ENCODE measurements at places on chromosomes 12 and 14.
A peak's percentile ranks its signal among the peaks of the same experiment; 100 is the strongest.

DNA sequence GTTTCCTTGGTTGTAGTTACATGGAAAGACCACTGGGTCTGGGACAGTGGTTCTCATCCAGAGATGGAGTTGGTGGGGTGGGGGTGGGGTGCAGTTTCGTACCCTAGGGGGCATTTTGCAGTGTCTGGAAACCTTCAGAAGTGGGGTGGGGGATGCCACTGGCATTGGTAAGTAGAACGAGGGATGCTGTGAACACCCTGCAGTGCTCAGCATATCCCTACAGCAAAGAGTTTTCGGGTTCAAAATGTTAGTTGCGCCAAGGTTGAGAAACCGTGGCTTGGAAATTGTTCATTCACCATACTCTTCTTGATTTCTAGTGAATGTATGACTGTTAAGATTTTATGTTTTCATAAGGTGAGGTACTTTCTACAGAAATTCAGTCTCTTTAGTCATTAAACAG is 28.7 kb downstream of the TRAF3 start:
- DNase-seq: no peak
- H3K4me3 ChIP-seq: no peak overlapping the region
- no peak overlapping the region for H3K27ac ChIP-seq
- no peaks in the 10 kb centered on the region for H3K36me3 ChIP-seq

DNA sequence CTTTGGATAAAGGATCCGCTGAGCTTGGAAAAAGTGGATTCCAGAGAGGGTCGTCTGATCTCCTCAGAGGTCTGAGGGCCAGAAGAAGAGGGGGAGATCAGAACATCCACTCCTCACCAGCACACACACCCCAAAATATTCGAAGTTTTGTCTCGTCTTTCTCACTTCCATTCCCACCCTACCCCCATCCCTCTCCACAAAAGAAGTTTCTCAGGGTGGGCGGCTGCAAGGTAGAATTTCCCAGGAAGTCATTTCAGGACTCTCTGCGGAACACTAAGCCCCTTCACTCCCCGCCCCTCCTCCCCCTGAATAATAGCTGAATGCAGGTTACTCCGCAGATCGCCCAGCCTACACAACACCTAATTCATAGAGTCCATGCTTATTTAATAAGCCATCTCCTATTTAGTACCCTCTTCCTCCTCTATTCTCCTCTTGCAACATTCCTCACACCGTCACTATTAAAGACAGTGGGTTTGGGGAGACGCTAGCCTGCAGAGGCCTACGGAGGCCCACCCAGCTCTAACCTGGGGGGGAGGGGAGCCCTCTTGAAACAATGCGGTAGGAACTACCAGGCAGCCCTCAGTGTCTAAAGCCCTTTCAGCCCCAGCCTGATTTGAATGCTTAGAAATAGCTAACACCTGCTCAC is 649 bp upstream of the SALL2 start:
- peaks cover 28% of the 10 kb centered on the region for H3K36me3 ChIP-seq
- H3K27me3 ChIP-seq: no peaks in the 10 kb centered on the region
- H3K4me3 ChIP-seq: peak overlapping the region; percentile 93
- peaks cover 65% of the 10 kb centered on the region for H3K4me1 ChIP-seq

GRCh38 chr12:129211862-129212630 is 358.8 kb downstream of the GLT1D1 start:
- peaks cover 9% of the 10 kb centered on the region for H3K4me1 ChIP-seq
- H3K36me3 ChIP-seq: no peaks in the 10 kb centered on the region
- no peak overlapping the region for H3K27ac ChIP-seq
- DNase-seq: no peak
- H3K27me3 ChIP-seq: peaks cover 22% of the 10 kb centered on the region
- no peak overlapping the region for H3K4me3 ChIP-seq

GRCh38 chr14:64459405-64460136 is 5.7 kb upstream of the AKAP5 start:
- H3K4me3 ChIP-seq: no peak overlapping the region
- no peak overlapping the region for H3K27ac ChIP-seq
- DNase-seq: no peak
- H3K27me3 ChIP-seq: peaks cover 4% of the 10 kb centered on the region
- peaks cover 2% of the 10 kb centered on the region for H3K36me3 ChIP-seq
- no peaks in the 10 kb centered on the region for H3K4me1 ChIP-seq

- H3K4me3 ChIP-seq: no peak overlapping the region
- no peak overlapping the region for H3K27ac ChIP-seq
- peaks cover 14% of the 10 kb centered on the region for H3K36me3 ChIP-seq
- H3K4me1 ChIP-seq: no peaks in the 10 kb centered on the region
- DNase-seq: no peak
These were observed 130.0 kb downstream of the DPF3 start for GRCh38 chr14:72763892-72764291.

DNA sequence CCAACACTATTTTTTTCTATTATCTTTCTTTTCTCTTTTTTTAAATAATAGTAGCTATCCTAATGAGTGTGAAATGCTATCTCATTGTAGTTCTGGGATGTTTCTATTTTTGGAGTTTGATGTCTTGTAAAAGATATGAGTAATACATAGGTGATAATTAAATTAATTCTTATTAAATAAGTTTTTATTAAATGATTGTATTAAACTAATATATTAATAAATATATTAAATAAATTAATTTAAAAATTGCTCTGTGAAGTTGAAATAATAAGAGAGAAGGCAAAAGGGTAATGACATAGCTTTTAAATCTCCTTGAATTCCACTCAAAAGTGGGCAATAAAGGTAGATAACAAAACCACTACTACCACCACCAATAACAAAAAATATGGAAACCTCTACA is 230.2 kb upstream of the SSTR1 start:
- peaks cover 3% of the 10 kb centered on the region for H3K36me3 ChIP-seq
- no peak overlapping the region for H3K27ac ChIP-seq
- no peak overlapping the region for H3K4me3 ChIP-seq
- H3K27me3 ChIP-seq: peaks cover 3% of the 10 kb centered on the region
- peaks cover 10% of the 10 kb centered on the region for H3K4me1 ChIP-seq

Measured in neural crest cell (in vitro differentiated cells).